ENCODE measurements at places on chromosomes 3 and 15.

- DNase-seq: no peak
Observed at GRCh38 chr3:11699083-11699427, 55.3 kb upstream of the VGLL4 start.

- DNase-seq: peak; percentile 82
Observed at GRCh38 chr3:71069797-71070196, 513.7 kb downstream of the FOXP1 start.

GRCh38 chr15:94259121-94259751 lies 27.9 kb downstream of the MCTP2 start:
- DNase-seq: peak; percentile 13

- no peak for DNase-seq
Observed at GRCh38 chr15:77111789-77112188, 40.9 kb upstream of the TSPAN3 start.

DNA sequence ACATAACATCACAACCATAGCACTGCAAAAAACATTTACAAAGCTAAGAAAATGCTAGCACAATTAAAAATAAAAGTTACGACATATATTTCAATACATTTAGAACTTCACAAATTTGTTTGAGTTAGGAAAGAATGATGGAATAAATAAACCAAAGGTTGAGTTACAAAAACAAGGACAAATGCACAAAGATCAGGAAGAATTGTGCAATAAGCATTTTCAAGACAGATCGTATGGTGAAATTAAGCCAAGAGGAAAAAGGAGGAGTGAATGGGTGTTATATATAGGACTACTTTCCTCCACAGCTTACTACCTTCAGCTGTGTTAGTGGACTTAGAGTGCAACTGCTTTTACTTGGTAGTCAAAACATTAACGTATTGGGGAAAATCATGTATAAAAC lies 5.9 kb upstream of the CTXN2 start:
- DNase-seq: no peak

- no peak for DNase-seq
Observed at GRCh38 chr3:46660003-46660402, 33.5 kb downstream of the ALS2CL start.

DNA sequence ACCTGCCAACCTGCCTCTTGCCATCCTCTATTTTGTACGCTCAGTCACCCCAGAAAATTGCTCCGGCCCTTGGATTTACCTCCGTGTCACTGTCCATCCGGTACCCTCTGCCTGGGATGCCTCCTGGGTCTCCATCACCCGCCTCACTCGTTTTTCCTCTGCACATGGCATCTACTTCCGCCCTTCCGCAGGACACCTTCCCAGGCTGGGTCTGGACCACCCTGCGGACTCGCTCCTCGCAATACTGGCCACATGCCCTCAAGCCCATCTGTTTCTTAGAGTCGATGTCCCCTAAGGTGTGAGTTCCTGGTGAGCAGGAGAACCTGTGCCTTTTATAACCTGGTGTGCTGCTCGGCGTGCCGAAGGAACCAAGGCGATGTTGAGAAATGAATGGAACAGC lies 58.5 kb downstream of the APBA2 start:
- no peak for DNase-seq

Data from suppressor macrophage treated with lipopolysaccharide for 4 hours (primary cell).